ENCODE measurements at places on chromosomes 13 and 19.

- DNase-seq, result no peak
Observed at GRCh38 chr13:25756912-25757311, 294.9 kb downstream of the SHISA2 start.

DNA sequence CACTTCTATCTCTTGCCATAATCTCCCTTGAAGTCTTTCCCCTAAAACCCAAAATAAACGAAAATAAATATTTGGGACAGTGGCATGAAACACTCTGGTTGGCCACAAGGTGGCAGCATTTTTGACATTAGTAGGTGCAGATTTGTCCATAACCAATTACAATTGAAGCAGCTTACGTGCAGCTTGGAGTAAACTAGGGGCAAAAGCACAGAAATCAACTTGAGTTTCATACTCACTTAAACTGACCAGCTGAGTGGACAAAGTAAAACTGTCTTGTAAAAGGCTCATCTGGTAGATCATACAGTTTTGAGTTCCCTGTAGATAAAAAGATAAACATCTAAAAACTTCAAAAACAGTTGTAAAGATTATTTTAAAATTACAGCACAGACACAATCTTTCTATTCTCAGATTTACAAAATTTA, 18.8 kb downstream of the PDCD5 start:
- peak; percentile 48 for DNase-seq

- DNase-seq, result no peak
Observed at GRCh38 chr19:31960474-31960873, 384.9 kb upstream of the ZNF507 start.

DNA sequence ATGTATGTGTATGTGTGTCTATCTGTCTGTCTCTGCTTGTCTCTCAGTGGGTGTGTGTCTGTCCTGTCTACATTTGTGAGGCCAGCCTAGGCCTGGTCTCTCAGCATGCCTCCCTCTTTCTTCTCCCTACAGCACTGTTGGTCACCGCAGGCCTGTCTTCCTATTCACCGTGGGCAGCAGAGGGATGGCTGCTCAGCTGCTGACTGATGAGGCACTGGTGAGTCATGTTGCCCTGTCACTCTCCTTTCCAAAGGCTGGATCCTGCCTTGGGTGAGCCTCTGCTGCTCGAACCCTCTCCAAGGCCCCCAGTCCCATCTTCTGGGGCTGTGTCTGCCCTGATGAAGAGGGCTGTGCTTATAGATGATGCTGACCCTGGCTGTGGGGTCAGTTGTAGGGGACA, 6.3 kb downstream of the ZNF71 start:
- no peak for DNase-seq

DNA sequence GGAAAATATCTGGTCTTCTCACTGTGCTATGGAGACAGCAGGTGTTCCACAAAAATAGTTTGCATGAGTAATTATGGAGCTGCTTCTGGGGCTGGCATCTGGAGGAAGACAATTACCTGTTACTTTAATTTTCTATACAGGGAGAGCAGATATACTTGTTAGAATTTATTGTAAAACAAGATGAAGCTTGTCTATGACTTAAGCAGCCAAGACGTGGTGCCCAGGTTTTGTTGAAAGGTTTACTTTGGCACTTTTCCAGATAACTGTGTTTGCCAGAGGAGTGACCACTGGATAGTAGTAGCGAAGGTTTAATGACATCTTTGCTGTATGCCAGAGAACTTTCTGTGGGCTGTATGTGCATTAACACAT, 134.5 kb upstream of the KL start:
- DNase-seq, result no peak

GRCh38 chr13:42000846-42001245, 39.9 kb upstream of the VWA8 start:
- DNase-seq, result no peak

- DNase-seq, result no peak
Observed at GRCh38 chr19:42091300-42091699, 15.3 kb downstream of the ZNF574 start.

DNA sequence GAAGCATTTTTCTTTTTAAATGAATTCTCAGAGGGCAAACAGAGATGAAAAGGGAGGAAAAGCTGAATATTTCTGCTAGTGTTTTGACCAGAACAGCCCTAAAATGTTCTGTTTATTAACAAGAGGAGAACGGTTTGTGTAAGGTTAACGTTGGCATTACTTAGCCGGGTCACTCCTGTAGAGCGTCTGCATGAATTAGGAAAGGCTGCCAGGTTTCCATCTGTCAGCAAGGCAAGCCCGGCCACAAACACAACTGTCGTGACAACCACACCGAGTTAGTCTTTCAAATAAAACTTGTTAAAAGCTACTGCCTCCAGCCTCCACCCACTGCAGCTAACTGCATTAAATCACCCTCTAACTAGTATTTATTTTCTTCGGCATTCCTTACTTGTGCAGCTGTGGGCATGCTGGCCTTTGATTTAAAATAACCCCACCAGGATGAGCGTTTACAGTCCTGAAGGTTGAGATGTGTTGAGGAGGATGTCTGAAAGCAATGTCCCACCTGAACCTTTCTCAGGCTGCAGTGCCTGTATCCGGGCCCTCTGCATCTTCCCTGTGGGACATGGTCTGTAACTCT, 527.9 kb downstream of the FGF9 start:
- no peak for DNase-seq

GRCh38 chr19:45180936-45181335, 2.4 kb downstream of the BLOC1S3 start:
- no peak for DNase-seq

DNA sequence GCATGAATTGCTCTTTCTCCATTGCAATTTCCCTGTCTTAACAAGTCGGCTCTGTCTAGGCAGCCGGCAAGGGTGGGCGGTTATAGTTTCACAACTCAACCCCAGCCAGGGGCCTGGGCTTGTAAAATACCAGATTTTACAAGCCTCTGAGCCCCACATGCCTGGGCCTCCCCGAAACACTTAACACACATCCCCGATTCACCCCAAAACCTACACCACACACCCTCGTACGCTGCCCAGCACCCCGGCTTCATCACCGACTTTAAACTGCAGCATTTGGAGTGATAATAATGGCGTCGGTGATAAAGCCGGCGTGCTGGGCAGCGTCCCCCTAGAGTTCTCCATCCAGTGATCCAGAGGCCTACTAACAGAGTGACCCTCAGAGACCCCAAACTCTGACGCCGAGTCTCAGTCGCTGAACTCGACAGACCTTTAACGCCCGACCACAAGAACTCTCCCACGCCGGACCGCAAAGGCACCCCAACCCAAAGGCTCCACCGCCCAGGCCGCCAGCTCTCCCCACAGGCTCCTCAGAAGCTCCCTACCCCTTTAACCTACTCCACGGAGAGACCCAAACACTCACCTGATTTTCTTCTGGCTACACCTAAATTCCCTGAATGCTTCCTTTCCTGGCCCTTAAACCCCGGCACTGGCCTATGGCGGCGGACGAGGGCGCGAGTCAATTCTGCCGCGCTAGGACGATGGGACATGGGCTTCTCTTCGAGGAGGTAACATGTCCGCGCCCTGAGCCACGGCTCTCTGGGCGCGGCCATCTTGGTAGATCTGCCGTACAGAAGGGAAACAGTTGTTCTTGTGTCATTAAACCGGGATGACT, at the start of gene ZNF649:
Gene ZNF649 (minus strand): TSS at position 687 of the 835 bp plus-strand sequence. CDS start 4,910 bp downstream, outside the sequence.
- DNase-seq, result peak; percentile 88

DNA sequence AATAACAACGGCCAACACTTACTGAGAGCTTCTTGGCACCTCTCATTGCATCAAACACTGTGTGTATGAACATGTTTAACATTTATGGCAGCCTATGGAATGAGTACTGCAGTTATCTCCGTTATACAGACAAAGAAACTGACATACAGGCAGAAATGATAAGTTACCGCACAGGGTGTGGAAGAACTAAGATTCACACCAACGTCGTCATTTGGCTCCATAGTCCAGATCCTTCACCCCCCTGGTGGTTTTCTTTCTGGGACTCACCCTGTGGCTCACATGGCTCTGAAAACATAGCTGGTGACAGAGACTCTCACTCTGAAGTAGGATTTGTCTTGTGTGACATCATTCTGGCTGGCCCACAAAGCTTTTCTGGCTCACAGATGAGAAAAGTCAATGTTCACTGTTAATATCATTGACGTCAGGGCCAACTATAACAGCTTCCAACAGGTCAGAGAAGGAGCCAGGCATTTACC, 230.1 kb downstream of the DLEU7 start:
- no peak for DNase-seq

- DNase-seq, result no peak
Observed at GRCh38 chr13:46101484-46102254, 3.2 kb downstream of the CPB2 start.

GRCh38 chr19:18612051-18612771, 459 bp upstream of the TMEM59L start:
- no peak for DNase-seq

DNA sequence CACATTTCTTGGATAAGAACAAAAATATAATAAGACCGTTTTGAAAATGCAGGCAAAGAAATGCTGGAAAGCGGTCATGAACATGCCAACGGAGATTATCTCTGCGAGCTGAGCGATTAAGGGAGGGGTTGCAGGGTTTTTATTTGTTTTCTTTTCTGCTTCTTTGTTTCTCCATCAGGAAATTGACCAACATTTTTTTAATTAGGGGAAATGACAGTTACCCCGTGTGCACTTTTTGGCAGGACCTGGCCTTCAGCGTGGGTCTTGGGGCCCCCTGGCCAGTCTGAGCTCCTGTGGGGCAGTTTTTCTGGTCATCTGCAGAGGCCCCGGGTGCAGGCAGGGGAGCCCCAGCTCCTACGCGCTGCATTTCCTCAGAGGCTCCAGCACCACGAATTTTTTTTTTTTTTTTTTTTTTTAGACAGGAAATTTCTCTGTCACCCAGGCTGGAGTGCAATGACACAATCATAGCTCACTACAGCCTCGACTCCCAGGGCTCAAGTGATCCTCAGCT, 31.3 kb upstream of the HOMER3 start:
- no peak for DNase-seq

DNA sequence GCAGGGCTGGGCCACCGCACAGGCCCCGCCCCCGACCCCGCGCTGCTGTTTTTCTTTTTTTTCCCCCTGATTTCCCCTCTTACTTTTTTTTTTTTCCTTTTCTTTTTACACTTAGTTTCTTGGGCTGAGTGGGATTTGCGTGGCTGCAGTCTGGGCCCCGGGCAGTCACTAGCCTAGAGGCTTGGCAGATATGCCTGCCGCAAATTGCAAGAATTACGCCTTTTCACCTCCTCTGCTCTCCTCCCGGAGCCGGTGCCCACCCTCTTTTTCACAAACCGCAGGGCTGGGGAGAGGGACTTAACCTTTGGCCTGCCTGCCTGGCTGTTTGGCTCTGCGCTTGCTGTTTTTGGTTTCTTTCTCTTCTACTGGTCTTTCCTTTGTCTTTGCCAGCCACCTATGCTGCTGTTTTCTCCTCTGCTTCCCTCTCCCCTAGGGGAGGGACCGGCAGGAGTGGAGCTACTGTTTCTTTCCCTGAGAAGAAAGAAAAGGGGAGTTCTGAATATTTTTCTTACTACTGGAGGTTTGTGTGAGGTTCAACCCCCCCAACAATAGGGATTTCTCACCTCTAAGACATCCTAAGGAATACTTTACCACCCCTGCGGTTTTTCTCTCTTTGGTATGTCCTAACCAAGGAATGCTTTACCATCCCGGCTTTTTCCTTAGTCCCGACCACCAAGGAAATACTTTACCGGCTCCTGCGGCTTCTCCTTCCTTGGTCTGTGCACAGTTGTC, 11.0 kb downstream of the ZNF552 start:
- DNase-seq, result no peak

GRCh38 chr13:108083056-108083455, 132.3 kb downstream of the LIG4 start:
- DNase-seq, result no peak

GRCh38 chr13:77476456-77476855, 59.0 kb upstream of the SCEL start:
- DNase-seq, result no peak

DNA sequence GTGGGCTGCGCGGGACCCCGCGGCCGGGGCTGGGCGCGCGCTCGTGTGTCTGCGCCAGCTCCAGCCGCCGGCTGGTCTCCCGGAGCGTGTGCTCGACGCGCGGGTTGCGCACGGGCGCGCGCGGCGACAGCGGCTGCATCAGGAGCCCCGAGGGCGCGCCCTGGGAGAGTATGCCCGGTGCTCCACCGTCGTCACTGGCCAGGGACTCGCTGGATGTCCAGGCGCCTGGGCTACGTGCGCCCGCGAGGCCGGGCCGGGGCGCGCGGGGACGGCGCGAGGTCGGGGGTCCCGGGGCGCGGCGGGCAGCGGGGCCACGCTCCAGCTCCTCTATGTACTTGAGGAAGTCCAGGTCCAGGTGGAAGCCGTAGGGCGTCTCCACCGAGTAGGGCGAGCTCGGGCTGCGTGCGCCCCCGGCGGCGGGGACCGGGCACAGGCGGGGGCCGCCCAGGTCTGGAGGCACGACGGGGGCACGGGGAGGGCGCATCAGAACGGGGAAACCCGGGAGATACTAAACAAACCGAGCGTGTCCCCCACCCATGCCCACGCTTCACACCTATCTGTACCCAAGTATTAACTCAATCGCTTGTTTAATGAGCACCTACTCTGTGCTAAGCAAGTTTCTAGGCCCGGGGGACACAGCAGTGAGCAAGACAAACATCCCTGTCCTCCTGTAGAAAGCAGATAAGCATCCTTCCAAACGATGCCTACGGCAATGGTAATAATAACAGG, 7.6 kb downstream of the KANK3 start:
- DNase-seq, result peak; percentile 59

DNA sequence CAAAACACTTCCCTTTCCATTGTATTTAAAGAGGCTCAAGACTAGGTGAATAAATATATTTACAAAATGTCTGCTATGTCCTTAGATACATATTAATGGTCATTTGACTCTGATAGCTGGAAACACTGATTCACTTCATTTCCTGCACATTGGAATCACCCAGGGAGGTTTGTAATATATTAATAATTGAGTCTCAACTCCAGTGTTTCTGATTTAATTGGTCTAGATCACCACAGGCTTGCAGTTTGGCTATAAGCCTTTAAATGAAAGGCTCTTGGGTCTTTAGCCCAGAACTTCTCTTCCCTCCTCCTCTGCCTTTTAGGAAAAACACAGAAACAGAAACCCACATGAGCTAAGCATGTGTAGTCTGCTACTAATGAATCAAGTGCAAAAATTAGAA, 378.0 kb downstream of the TBC1D4 start:
- DNase-seq, result no peak

GRCh38 chr13:30865123-30866049, 40.7 kb upstream of the MEDAG start:
- peak; percentile 67 for DNase-seq

DNA sequence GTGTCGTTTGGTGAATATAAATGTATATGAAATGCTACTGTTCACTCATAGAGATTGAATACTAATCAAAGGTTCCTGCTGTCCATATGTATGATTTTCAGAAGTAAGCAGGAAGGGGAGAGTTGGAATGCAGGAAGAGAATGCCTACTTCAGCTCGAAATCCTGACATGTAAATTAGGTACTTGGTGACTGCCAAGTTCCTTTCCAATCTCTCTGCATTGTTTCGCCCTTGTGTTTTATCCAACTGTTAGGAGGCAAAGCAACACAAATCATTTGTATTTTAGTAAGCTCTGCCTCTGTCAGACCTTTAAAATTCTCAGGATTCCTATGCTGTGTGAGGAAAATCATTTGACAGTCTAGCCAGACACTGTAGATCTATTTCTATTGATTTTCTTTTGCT, 9.0 kb downstream of the STARD13 start:
- DNase-seq, result no peak
